Muscle of back (tissue), 13 donors: ENCODE measurements at places on chromosomes 4 and X. TPM values are rescaled to one million over a fixed set of nuclear protein-coding genes. Genes with fewer than 3 reads are reported as not detected.
A peak's percentile ranks its signal among the peaks of the same experiment; 100 is the strongest.

DNA sequence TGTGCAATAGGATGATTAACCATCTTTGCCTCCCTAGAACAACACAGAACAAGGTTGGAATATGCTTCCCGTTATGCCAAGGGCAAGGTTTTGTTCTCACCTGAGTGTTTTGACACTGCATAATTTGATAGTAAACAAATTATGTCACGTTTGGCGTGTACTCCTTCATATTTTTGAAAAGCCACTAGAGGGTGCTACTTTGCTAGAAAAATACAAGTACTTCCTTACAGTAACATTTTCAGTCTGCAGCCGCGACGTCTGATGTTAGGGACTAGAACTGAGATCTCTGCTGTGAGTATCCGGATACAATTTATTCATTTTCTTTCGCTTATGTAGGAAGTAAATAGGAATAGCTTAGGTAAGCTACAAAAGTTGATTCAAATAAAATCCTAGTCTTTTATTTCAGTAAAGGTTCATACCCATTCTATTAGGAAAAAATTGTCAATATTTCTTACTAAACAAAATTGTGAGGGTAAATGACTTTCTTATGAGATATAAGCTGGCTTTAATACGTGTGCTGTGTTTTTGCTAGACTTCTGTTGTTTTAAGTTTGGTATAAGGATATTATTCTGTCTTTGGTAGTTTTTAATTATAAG lies 181.1 kb upstream of the WDFY3 start:
- peak; percentile 76 for DNase-seq

DNA sequence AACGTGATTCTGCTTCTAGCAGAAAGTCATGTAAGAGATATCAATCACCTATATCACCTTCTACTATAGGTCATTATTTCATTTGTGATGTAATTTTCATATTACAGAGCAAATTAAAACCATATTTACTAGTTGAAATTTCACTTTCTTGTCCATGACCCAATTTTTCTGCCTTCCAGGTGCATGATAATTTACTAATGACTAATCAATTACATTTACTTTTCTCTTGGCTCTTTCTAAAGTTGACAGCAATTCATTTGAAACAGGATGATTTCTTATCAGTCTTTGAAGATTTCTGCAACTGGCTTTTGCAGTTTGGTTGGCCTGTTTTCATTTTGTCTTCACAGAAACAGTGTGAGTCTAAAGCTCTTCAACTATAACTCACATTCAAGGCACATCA lies 81.4 kb downstream of the ZAR1 start:
- DNase-seq: no peak

DNA sequence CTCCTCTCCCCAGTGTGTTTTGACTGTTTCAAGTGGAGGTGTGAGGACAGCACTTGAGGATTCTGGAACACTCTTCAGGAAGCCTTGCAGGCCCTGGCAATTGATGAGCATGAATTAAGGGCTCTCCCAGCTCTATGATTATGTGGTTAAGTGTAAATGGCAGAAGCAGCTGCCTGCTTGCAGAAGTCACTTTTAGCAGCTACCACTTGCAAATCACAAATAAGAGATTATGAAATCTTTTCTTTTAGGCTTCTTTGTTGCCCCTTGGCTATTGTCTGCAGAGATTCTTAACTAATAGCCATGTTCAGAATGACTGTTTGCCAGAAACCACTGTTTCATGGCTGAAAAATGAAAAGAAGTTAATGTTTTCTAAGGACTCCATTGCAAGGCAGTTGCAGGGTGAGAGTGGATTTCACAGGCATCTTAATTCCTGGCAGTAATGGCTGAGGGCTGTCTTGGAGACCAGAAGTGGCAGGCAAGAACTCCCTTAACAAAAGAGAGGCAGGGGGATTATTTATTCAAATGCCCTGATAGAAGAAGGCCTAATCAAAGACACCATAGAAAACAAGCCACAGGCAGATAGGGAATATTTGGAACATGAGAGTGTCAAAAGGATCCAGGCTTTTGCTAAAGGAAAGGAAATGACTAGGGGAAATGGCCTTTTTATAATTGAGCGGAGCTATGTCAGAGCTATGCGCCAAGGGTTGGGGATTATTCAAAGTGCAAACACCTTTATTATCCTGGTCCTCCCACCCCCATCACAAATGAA lies 8.3 kb upstream of the HOPX start:
- no peak for DNase-seq

DNA sequence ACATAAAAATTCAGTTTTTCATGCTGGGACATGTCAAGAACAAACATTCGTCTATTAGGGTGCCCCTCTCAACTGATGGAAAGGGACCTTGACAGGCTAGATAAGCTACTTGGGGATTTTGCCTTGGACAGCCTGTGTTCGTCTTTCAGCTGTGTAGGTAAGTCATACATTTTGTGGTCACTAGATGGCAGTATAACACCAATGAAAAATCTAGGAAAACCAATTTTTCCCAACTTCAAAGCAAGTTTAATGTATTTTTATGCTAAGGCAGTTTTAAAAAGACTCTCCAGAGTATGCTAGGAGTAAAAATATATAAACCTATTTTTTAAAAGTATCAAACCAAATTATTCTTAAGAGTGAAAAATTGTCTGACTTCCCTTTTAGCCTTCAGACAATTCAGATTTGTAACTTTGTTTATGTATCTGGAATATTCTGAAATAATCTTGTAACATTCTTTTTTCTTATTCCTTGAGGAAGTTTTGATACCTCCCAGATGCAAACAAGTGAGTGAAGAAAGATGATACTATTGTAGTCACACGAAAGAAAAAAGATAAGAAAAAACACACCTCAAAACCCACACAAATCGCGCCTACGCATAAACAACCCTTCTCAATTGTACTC lies 158.3 kb downstream of the CPE start:
- peak; percentile 84 for DNase-seq

DNA sequence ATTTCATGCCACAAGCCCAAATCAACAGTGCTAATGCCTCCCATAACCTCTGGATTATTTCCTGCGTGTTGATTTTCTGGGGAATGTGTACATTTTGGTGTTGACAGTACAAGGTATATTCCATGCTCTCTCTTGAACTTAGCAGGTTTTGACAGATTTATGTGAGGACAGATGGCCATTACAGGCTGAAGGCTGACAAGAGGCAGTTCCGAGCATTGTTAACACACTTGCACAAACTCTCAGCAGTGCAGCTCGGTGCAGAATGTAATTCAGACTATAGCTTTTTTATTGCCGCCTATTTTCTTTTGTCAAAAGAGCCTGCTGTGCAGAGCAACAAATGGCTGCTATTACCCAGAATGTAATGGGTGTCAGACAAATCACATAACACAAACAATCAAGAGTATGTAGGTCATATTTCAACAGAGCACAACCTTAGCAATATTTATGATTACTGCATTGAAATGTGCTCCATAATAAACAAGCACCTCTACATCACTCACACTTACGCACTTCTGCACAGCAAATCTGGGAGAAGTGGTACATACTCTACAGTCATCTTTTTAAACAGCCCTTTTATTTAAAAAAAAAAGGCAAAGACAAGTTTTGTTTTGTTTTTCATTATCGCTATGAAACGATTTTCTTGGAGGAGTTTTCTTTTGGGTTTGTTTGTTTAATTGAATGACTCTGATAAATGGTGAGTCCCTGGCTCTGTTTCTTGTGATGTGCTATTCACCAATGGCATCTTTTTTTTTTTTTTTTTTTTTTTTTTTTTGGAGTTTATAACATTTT lies 71.6 kb downstream of the PPARGC1A start:
- no peak for DNase-seq

GRCh38 chrX:97311066-97311778 lies 427.5 kb downstream of the RPA4 start:
- DNase-seq: no peak

DNA sequence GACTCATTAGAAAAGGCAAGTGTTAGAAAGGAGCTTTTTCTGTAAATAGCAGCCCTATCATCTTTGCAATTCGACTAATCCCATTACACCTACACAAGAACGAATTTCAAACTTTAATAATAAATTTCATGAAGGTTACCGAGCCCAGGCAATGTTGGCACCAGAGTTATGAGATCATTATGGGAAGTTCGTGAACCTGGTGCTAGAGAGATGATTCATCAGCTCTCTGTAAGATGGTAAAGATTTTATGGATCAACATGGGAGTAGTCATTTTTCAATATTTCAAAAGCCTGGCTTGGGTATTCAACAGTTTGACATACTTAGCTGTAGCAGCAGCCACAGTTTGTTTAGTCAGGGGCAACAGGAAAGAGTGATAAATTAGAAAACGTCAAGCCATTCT lies 35.8 kb downstream of the AMELX start:
- no peak for DNase-seq

GRCh38 chrX:150234126-150234525 lies 129.0 kb upstream of the MAMLD1 start:
- DNase-seq: peak; percentile 20

DNA sequence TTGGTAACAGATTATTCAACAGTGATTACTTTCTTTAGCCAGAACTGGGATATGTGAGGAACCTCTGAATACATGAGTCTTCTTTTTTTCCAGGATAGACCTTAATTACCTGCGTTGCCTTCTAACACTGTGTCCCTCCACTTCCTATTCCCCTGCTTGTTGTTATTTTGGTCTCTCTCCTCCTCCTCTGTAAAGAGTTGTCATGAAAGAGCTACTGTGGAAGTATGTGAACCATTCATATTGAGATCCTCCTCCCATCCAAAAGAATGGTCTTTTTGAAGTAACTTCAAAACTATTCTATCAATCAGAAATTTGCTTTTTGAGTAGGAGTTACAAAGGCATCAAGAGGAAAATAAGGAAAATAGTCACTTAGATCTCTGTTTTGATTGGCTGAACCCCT lies 420.0 kb upstream of the TENM3 start:
- no peak for DNase-seq

DNA sequence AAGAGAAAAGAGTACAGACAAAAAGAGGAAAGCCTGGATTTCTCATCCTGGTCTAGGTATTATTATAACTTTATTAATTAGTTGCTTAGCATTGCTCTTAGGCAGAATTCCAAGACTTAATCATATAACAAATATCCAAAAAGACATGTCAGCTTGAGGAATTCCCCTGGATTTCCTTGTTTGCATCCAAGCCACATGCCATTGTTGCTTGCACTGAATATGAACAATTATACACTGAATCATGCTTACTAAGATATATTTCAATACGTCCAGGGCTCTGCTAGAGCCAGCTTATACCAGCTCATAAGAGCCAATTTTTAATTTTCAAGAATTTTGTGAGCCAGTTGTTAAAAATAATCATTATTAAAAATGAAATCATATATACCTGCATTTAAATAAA lies 5.5 kb upstream of the TLR10 start:
- DNase-seq: no peak

- DNase-seq: peak; percentile 30
Observed at GRCh38 chr4:151276787-151277562, at the start of gene PRSS48. PRSS48 (plus strand) TSS chr4:151277161; CDS start chr4:151277173, 12 bp downstream.

DNA sequence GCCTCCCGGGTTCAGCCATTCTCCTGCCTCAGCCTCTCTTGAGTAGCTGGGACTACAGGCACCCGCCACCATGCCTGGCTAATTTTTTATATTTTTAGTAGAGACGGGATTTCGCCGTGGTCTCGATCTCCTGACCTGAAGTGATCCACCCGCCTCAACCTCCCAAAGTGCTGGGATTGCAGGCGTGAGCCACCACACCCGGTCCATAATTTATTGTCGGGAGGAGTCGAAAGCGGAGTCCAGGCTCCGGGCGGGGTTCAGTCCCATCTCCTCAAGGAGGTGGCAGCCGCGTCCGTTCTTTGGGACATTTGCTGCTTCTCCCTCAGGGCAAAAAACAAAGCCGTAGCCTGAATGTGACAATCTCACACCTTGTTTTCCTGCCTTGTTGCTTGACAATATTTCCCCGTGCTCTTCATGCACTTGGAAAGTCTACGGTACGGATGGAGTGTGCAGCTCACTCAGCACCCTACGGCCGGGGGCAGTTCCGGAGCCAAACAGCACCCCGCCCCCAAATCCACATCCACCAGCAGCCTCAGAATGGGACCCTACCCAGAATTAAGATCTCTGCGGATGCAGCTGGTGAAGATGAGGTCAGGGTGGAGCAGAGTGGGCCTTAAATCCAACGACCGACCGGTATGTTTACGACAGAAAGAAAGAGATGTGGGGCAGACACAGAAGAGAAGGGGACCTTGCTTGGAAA lies 9.6 kb downstream of the GTPBP6 start:
- DNase-seq: no peak

GRCh38 chr4:153778383-153778782 lies 10.5 kb downstream of the SFRP2 start:
- no peak for DNase-seq

DNA sequence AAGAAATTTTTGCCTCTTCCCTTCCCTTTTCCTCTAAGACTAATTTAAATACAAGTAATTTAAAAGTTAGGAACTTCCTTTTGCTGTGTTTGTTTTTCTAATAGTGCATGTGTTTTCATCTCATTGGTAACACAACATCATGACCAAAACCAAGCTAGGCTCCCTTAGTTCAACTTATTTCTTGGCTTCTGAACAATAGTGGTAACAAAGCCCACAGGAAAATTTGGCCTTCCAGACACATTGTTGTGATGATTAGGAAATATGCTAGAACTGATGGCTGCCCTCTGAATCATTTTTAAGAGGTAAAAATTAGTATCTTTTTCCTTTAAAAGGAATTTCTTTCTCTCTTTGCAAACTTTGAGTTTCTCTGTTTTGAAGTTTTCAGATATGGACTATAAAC lies 25.5 kb upstream of the TEC start:
- no peak for DNase-seq

DNA sequence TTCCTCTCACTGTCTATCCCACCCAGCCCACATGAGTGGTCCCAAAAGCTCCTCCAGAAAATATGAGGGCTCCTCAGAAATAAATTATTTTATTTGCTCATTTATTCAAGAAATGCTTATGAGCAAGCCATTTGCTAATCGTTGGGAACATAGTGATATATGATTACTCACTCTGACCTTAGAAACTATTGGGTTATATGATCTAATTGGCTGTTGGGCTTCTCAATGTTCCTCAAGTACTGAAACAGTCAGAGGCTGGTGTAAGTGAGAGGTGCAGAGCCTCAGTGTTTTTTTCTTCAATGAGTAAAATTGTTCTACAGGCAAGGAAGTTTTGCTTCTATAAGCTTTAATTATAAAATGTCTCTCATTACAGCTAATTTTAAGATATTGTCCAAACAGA lies 893.8 kb upstream of the INTU start:
- DNase-seq: no peak

Gene KLHL4
- polyA plus RNA-seq: 7.9 TPM

Gene GNRHR
- 0.80 TPM for polyA plus RNA-seq

Gene MTNR1A
- polyA plus RNA-seq: not detected

Gene BEND2
- not detected for polyA plus RNA-seq

Gene SSX1
- not detected for polyA plus RNA-seq

Gene PAGE2B
- polyA plus RNA-seq: not detected

Gene MAGEA1
- polyA plus RNA-seq: not detected

Gene CUL4B
- 35.9 TPM for polyA plus RNA-seq

Gene C4orf50
- polyA plus RNA-seq: not detected
